ENCODE measurements at places on chromosomes 12 and 14.

- no peak for DNase-seq
These were observed 110.2 kb downstream of the NEDD1 start for GRCh38 chr12:97017213-97017612.

DNA sequence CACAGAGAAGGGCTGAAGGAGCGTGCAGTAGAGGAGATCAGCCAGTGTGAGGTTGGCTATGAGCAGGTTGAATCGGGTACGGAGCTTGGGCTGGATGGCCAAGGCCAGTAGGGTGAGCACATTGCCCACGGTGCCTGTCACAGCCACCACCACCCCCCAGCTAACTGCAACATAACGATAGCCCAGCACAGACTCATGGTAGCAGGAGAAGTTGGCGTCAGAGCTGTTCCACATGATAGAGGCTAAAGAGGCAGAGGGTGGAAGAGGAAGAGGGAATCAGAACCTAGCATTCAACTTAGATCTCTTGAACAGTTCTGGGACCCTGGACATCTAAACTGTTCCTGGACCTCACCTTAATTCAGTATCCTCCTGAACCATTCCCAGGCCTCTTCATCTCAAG, 668 bp downstream of the GPR84 start:
- no peak for DNase-seq

- no peak for DNase-seq
These were observed 474.8 kb upstream of the NOVA1 start for GRCh38 chr14:27072589-27072988.

- DNase-seq: peak; percentile 1
These were observed 409.2 kb downstream of the IPO8 start for GRCh38 chr12:30286345-30286926.

GRCh38 chr14:91839749-91840148, 27.6 kb downstream of the TC2N start:
- DNase-seq: no peak

- no peak for DNase-seq
These were observed 23.6 kb upstream of the NPFF start for GRCh38 chr12:53530920-53531319.

- no peak for DNase-seq
These were observed 40.8 kb upstream of the DCD start for GRCh38 chr12:54689034-54689372.

- no peak for DNase-seq
These were observed at the start of gene ANKS1B for GRCh38 chr12:99984271-99985128. Gene ANKS1B (minus strand): TSS chr12:99984936. CDS start chr12:99984237, 699 bp downstream.
